ENCODE measurements at places on chromosomes 7 and 10. TPM values are rescaled to one million over a fixed set of nuclear protein-coding genes. Genes with fewer than 3 reads are reported as not detected.

The CCL24 gene
- not detected for total RNA-seq

The ERVW-1 gene
- total RNA-seq: not detected

The NODAL gene
- not detected for total RNA-seq

The SUGCT gene
- total RNA-seq: 3.3 TPM

The GDF2 gene
- not detected for total RNA-seq

The TSPAN15 gene
- 18.7 TPM for total RNA-seq

All from A172 (cell line).